GOT3 (cell line): ENCODE measurements at places on chromosomes 12 and 14.

DNA sequence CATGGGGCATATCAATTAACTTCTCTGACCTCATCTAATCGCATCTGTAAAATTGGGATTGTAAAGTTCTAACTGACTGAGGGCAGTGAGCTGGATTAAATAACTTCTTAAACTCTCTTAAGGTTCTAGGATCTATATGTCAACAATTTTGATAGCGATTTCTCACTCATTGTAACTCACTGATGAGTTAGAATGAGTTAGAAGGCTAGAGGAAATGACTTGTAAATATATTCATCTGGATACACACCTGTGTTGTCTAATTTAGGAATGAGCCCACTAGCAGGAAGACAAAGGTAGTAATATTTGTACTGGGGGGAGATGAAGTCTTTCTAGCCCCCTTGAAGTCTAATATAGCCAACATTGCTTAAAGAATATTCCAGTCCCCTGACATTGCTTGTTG is 46.3 kb upstream of the CERS5 start:
- no peak for DNase-seq

GRCh38 chr12:25186038-25186787 is 8.7 kb downstream of the DNAI7 start:
- DNase-seq = no peak

DNA sequence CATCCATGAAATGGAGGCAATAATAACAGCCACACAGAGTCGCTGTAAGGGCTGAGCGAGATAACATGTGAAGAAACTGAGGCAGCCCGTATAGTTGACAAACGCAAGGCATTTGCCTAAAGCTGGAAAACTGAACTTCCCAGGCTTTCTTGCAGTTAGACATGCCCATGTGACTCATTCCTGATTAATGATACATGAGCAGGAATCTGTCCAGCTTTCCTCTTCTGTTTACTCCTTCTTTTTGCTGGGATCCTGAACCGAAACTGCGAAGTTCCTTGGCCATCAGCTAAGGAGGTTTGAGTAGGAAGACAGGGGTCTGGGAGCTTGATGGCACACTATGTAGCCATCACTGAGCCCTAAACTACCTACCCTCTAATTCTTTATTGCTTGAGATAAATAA is 52.2 kb downstream of the ST8SIA1 start:
- DNase-seq = no peak

DNA sequence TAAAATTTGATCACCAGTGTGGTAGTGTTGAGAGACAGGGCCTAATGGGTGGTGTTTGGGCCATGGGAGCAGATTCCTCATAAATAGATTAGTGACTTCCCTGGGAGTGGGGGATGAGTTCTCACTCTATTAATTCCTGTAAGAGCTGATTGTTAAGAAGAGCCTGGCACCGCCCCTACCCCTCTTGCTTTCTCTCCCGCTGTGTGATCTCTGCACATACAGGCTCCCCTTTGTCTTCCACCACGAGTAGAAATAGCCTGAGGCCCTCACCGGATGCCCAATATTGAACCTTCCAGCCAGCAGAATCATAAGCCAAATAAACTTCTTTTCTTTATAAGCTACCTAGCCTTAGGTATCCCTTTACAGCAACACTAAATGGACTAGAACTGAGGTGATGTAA is 31.9 kb upstream of the CAND1 start:
- no peak for DNase-seq

DNA sequence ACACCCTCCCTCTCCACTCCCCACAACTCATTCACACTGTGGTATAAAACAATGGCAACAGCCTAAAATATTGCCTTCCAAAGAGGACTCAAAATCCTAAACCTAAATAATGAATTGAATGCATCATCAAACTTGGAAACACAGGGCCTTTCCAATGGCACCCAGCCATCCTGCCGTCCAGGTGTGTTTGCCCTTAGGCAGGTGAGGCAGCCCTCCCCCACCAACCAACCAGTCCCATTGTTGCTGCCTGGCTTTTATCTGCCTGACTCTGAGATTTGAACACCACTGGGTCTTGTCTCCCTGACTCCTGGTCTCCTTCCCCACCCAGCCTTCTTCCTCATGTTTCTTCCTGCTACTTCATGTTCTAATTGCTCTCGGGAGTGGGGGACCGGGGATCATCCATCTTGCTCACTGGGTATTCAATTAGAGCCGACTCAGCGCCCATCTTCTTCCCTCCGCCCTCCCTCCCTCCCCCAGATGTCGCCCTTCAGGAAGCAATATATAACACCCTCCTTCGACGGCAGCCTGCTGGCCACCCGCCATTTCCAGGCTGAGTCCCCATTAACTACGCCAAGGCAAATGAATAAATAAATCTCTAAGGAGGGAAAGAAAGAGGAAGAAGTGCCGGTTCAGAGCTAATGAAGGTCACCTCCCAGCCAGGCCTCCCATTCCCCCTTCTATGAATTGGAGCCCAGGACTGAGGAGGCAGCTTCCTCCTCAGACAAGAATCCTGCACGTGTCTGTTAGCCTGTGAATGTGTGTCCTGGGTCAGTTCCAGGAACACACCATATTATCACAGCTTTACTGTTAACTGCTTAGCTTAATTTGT is 36.3 kb upstream of the NTF3 start:
- no peak for DNase-seq

- DNase-seq = no peak
Observed at GRCh38 chr12:8771072-8771471, 51.3 kb upstream of the A2ML1 start.

GRCh38 chr14:103195828-103196615 is 72.8 kb downstream of the TNFAIP2 start:
- DNase-seq = no peak

- DNase-seq = no peak
Observed at GRCh38 chr12:12194206-12194605, 72.6 kb downstream of the LRP6 start.

DNA sequence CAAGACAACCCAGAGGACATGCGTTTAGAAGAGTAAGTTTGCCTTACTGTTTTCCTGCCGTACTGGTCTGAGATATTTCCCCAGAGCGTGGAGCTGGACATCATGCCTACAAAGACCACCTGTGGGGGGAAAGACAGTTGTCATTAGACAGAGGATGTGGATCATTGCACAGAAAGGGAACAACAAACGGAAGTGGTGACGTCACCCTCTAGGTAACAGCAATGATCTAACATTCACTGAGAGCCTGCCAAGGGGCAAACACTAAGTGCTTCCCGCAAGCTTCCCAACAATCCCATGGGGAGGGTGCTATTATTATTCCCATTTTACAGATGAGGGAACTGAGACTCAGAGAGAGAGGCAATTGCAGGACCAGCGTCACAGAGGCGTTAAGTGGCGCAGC is 48.5 kb downstream of the SVOP start:
- DNase-seq = no peak

- DNase-seq = no peak
Observed at GRCh38 chr12:93050026-93050747, 121.1 kb upstream of the EEA1 start.

DNA sequence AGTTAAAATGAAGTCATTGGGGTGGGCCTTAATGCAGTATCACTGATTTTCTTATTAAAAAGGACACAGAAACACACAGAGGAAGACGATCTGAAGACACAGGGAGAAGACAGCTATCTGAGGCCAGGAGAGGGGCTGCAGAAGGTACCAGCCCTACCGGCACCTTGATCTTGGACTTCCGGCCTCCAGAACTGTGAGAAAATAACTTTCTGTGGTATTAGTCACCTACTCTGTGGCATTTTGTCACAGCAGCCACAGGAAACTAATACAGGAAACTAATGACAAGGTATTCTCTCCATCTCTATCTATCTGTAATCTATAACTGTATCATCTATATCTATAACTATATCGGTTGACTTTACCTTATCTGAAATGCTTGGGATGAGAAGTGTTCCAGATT is 1149.5 kb downstream of the BCL11B start:
- no peak for DNase-seq

GRCh38 chr14:100246809-100247428 is 8.0 kb downstream of the YY1 start:
- DNase-seq = no peak

DNA sequence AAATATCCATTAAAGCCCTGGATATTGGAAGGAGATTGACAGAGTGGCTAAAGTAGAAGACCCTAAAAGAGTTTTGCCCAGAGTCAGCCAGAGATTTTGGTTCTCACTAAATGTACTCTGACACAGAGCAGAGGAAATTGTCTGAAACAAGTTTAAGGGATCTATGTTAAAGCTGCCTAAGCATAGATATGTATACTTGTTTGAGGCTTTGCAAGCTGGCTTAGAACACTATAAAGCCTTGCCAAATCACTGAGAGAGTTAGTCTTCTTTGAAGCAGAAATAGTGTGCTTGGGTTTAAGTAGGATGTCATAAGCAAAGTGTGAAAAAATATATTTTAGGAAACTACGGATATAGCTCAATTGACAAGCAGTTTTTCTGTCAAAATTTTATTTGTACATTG is 653.5 kb downstream of the FSCB start:
- DNase-seq = no peak
